ENCODE measurements at places on chromosomes 2 and 18. TPM values are rescaled to one million over a fixed set of nuclear protein-coding genes. Genes with fewer than 3 reads are reported as not detected.

GPR45 gene
- not detected for total RNA-seq

GRCh38 chr2:188534875-188535274 is 243.2 kb downstream of the GULP1 start:
- DNase-seq: no peak

DNA sequence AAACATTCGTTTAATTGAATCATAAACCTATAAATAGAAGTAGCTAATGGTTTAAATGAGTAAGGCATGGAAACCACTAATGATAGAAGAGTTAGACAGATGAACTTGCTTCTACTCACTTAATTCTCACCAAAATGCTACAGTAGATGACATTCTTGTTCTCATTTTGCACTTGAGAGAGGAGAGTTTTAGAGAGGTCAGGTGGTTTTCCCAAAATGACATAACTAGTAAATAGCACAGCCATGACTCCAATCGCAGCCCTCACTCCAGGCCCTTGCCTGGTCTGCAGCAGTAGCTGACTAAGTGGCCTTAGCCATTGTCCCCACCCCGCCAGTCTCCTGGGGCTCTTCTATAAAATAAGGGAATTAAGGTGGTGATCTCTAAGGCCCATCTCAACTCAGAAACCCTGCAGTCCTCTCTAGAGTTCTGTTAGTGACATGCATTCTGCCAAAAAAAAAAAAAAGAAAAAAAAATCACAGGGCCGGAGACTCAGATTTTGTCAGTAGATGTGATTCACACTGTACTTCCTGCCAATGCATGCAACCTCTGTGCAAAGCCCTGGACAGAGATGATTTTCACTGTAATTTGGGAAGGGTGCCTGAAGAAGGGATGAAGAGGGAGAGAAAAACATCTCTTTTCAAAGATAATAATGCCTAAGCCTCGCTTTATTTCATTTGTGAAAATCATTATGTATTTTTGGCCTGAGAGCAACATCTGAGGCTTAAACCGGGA is 221.8 kb downstream of the ANAPC1 start:
- DNase-seq: no peak

GRCh38 chr18:245282-245847 is 22.5 kb downstream of the THOC1 start:
- no peak for DNase-seq

- no peak for DNase-seq
These were observed 4.9 kb upstream of the MAT2A start for GRCh38 chr2:85534099-85534498.

DNA sequence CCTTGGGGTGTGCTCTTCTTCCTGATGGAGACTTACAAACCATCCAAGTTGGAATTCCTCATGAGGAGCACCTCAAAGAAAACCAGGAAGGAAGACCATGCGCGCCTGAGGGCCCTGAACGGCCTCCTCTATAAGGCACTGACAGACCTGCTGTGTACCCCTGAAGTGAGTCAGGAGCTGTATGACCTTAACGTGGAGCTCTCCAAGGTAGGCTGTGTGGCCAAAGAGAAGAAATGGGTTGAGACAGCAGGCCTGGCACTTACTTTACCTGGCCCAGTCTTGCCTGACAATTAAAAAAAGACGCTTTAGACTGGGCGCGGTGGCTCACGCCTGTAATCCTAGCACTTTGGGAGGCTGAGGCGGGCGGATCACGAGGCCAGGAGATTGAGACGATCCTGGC is 3.1 kb downstream of the RBFA start:
- DNase-seq: no peak

CLEC4F gene
- total RNA-seq: not detected

- no peak for DNase-seq
These were observed 25.9 kb downstream of the THADA start for GRCh38 chr2:43569921-43570320.

- no peak for DNase-seq
These were observed 92.5 kb downstream of the TGOLN2 start for GRCh38 chr2:85235281-85235680.

DNA sequence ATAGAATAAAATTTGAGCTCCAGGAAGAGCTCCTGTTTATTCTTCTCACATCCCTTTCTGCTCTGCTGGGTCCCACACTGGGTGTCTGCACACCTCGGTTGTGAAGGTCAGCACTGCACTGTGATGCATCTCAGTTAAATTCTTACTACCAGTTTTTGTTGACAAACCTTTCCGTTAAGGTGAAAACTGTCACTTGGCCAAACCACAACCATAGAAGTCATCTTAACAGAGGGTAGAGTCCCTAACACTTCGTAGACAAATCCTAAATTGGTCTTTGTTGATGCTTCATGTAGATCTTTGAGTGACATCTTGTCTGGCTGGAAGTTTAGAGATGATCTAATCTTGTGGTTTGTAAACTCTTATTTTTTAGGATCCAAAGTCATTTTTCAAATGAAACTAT is 167.4 kb upstream of the MAP3K20 start:
- DNase-seq: no peak

- no peak for DNase-seq
These were observed 16.4 kb upstream of the SERPINB13 start for GRCh38 chr18:63570721-63571120.

GRCh38 chr2:40851661-40852060 is 399.8 kb upstream of the SLC8A1 start:
- DNase-seq: no peak

ASAP2 gene
- total RNA-seq: 5.2 TPM

PPP1R1C gene
- total RNA-seq: 0.89 TPM

GRCh38 chr2:105402809-105403208 is 4.0 kb upstream of the FHL2 start:
- DNase-seq: no peak

CD8B2 gene
- not detected for total RNA-seq

DNA sequence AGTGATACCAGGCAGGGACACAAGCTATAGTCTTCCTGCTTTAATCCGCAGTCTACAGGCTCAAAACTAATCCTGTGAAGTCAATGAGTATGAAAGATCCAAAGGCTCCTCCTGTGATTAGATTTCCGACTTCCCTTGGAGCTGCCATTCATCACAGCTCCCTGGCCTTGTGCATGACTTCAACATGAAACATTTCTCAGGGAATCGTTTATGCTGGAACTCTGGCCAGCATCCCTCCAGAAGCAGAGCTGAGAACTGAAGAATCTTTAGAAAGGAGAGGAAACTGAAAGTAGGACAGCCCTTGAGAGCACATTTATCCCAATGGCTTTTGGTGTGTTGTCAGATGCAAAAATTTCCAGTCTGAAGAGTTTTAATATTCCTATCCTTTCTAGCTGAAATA is 84.3 kb upstream of the SESTD1 start:
- no peak for DNase-seq

- DNase-seq: peak; percentile 46
These were observed 113.0 kb upstream of the SLC1A4 start for GRCh38 chr2:64876137-64876647.

DSG4 gene
- total RNA-seq: not detected

DNA sequence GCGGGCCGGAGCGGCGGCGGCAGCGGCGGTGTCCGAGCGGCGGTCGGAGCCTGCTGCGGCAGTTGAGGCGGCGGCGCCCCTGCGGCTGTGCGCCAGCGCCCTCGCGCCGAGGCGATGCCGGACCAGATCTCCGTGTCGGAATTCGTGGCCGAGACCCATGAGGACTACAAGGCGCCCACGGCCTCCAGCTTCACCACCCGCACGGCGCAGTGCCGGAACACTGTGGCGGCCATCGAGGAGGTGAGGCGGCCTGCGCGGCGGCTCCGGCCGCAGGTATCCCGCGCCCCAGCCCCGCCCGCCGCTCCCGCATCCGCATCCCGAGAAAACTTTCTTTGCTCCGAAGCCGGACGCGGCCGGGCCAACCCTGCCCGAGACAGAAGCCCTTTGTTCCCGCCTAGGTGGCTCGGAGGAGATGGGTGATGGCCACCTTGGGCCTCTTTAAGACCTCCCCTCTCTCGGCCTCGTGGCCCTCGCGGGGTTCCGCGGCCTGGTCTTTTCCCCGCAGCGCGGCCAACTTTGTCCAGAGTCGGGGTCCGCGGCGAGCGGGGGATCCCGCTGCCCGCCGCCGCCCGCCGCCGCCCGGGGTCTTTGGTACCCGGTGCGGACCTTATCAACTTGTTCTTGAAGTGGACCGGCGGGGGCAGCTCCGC is 504 bp downstream of the ASAP2 start:
- DNase-seq: peak; percentile 81

DNA sequence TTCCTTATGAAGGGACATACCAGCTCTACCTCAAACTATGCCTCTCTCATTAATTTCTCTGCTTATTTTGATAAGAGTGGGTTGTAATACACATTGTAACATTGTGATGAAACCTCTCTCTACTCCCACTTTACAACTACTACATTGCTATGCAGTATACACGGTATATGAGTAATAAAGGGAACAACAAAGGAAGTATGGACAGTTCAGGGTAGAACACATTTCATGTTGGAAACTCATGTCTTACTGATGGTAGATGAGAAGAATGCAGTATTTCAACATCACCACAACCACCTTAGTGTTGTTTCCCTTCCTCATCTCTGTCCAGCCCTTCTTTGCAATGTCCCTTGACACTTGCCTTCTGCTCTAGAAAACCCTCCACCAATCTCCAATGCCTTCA is 515.9 kb upstream of the CELF4 start:
- no peak for DNase-seq

SEPTIN2 gene
- total RNA-seq: 249 TPM

SPP2 gene
- not detected for total RNA-seq

- no peak for DNase-seq
These were observed 87.9 kb upstream of the SPHKAP start for GRCh38 chr2:228269351-228269750.

DNA sequence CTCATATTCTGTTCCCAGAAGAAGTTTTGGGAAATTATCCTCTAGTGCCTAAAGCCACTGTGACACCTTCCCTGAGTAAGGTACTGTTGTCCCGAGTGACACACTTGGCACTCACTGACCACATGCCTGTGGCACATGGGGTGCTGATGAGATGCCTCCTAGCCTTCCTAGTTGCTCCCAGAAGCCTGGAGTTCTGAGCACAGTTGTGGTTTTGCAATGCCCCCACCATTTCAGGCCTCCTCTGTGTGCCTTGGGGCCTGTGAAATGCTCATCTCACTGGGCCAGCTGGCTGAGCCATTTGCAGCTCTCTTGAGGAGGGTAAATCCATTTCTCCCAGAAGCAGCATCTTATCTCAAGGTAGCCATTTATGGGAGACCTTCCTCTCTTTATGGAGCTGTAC is 91.8 kb downstream of the DGKD start:
- DNase-seq: no peak

RAMP1 gene
- 0.17 TPM for total RNA-seq

Data from H7 (cell line).